WTC11 (cell line): ENCODE measurements at places on chromosomes 3 and 15.

- H3K27ac ChIP-seq: no peak overlapping the region
- H3K36me3 ChIP-seq: no peaks in the 10 kb centered on the region
- no peak overlapping the region for H3K4me3 ChIP-seq
- H3K4me1 ChIP-seq: no peaks in the 10 kb centered on the region
These were observed 36.4 kb downstream of the FAM3D start for GRCh38 chr3:58630076-58630709.

DNA sequence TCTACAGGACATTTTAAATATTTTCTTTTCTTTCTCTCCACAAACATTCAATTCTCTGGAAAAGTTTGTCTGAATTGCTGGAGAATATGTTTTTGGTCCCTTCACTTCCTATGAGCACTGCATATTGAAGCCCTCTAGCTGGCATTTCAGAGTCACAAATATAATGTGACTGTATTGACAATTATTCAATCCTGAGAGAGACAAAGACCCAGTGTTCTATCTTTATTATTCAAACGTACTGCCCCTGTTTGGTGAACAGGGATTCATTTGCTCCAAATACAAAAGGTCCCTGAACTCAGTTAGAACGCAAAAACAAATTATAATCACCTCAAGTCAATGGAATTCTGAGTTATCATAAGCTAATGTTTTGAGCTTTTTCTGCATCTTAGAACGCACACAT is 173.1 kb upstream of the CDIN1 start:
- H3K4me3 ChIP-seq: no peak overlapping the region
- no peaks in the 10 kb centered on the region for H3K27me3 ChIP-seq
- no peak for DNase-seq
- H3K27ac ChIP-seq: peak overlapping the region; percentile 51; the same call in 1 of the 2 replicates

DNA sequence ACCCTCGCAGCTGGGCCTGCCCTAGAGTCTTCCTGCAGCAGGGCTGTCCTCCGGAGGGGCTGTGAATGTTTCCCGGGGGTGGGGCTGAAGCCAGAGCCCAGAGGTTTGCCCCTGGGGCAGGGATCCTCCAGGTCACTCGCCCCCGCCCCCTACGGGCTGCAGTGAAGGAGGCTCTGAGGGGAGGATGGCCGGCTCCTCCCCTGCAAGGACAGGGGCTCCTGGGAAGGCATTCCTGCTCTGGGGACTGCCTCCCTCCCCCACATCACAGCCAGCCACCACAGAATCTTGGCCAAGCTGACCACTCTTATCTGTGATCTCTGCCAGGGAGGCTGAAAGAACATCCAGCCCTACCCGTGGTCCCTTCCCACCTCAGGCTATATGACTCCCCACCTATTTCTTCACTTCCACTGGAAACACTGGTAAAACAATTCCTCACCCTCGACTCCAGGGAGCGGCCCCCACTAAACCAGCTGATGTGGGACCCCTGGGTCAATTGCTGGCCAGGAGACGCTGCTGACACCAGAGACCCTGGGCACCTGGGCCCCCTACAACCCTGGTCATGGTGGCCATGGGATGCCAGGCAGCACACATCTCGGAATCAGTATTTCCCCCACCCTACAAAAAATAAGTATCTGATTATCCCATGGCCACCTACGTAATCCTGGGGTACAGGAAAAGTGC is 66.0 kb downstream of the HMCES start:
- peaks cover 5% of the 10 kb centered on the region for H3K27me3 ChIP-seq
- peaks cover 13% of the 10 kb centered on the region for H3K4me1 ChIP-seq
- DNase-seq: peak; percentile 80
- H3K4me3 ChIP-seq: peak overlapping the region; percentile 51
- no peak overlapping the region for H3K27ac ChIP-seq

- H3K27me3 ChIP-seq: no peaks in the 10 kb centered on the region; the same call in 1 of the 2 replicates
- no peaks in the 10 kb centered on the region for H3K36me3 ChIP-seq
These were observed 155.3 kb upstream of the PRICKLE2 start for GRCh38 chr3:64380546-64380945.

GRCh38 chr3:141796889-141797781 is 33.9 kb downstream of the GRK7 start:
- H3K27ac ChIP-seq: peak overlapping the region; percentile 90; the same call in 1 of the 2 replicates
- H3K27me3 ChIP-seq: peaks cover 33% of the 10 kb centered on the region
- H3K4me3 ChIP-seq: peak overlapping the region; percentile 72
- peaks cover 3% of the 10 kb centered on the region for H3K36me3 ChIP-seq
- DNase-seq: peak; percentile 87

- no peak overlapping the region for H3K4me3 ChIP-seq
- H3K36me3 ChIP-seq: no peaks in the 10 kb centered on the region
- H3K4me1 ChIP-seq: no peaks in the 10 kb centered on the region
These were observed 170.3 kb downstream of the CHDH start for GRCh38 chr3:53675942-53676341.

GRCh38 chr3:50674349-50675178 is at the start of gene DOCK3:
DOCK3 (plus strand) TSS chr3:50674927; CDS start chr3:50675264, 337 bp downstream.
- no peaks in the 10 kb centered on the region for H3K36me3 ChIP-seq
- H3K27ac ChIP-seq: no peak within 1 kb of the TSS
- peaks cover 29% of the 10 kb centered on the region for H3K4me1 ChIP-seq
- peak within 1 kb of the TSS; percentile 76 for H3K4me3 ChIP-seq
- H3K27me3 ChIP-seq: peaks cover 33% of the 10 kb centered on the region

DNA sequence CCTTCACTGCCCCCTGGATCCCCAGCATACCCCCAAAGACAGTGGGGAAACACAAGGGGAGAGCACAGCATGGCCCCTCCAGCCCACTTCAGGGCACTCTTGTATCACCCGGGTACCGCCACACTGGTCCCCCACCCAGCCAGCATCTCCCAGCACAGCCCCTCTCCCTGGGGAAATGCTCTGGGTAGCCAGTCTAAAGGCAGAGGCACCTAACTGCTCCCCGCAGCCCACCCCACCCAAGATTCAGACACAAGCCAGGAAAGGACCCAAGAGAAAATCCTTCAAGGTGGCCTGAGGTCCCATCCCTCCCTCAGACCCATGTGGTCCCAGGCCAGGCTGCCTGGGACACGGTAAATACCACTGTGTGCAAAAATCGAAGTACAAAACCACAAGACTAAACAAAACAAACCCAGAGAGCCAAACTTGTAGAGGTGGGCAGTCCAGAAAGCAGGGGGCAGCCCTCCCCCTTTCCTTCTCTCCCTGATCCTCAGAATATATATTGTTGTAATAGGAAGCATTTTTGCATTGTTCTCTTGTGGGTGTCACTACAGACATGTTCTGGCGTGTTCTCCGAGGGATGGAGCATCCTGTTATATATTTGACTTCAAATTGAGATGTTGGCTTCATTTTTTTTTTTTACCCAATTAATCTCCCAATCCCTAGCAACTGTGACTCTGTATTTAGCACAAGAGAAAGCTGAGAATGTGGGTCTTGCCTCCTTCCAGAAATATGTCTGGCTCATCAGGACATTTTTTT is 51.7 kb downstream of the GRIP2 start:
- DNase-seq: no peak
- no peak overlapping the region for H3K4me3 ChIP-seq
- H3K27ac ChIP-seq: peak overlapping the region; percentile 57; the same call in 1 of the 2 replicates

DNA sequence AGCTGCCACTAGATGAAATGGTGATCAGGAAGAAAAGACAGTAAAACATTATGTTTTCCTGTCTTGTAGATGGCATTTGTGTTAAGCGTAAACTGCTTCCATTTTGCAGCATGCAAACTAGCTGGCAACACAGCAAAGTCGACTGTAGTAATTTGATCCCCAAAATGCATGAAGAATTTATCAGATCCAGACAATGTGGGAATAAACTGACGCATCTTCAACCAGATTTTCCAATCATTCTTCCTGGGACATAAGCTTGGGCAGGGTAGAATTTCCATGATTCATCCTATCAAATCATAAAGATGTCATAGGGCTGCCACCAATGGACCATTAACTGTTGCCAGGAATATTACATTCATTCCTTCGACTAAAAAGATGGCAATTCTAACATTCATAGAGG is 260.3 kb downstream of the ERC2 start:
- no peak for DNase-seq
- peaks cover 13% of the 10 kb centered on the region for H3K36me3 ChIP-seq
- H3K4me1 ChIP-seq: peaks cover 17% of the 10 kb centered on the region
- H3K27me3 ChIP-seq: no peaks in the 10 kb centered on the region

DNA sequence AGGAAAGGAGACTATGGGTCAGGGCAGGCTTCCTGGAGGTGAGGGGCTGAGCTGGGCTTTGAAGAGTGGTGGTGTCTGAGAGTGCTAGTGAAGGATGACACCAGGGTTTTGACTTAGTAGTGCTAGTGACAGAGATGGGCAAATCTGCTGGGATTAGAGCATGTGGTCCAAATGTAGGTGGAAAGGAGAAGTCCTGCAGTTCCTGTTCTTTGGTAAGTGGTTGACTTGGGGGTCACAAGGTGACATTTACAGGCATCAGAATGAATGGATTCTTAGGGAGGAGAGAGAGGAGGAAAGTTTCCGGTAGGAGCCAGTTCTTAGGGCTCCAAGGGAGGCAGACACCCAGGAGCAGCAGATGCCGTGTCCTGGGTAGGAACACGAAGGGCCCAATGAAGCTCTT is 796 bp upstream of the DOCK3 start:
- H3K4me1 ChIP-seq: peaks cover 26% of the 10 kb centered on the region
- no peaks in the 10 kb centered on the region for H3K36me3 ChIP-seq
- H3K4me3 ChIP-seq: peak overlapping the region; percentile 66
- peak; percentile 2 for DNase-seq
- no peak overlapping the region for H3K27ac ChIP-seq

DNA sequence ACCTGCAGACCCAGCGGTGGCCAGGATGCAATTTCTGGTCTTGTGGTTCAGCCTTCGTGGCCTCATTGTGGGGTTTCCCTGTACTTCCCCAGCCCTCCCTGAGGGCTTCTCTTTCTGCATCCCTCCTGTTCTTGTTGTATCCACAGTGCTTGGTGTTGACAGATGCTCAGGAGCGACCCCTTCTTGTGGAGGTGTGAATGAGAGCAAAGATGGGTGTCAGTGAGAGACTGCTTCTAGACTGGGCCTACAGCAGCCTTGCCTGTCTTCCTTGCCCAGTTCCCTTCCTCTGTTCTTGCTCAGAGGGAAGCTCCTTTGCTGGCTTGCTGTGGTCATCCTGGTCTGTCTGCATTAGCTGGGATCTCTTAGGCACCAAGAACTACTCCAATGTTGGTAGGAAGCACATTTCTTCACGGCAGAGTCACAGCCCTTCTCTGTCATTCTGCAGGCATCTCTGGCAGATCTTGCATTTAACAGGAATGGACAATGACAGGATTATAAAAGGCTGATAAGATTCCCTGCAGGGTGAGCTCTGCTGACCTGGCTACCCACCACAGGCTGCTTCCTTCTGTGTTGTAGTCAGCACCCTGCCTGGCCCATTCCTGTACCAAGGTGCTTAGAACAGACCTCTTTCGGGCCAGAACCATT is 317.8 kb upstream of the C2CD4B start:
- H3K4me3 ChIP-seq: no peak overlapping the region
- peak; percentile 77 for DNase-seq
- no peaks in the 10 kb centered on the region for H3K27me3 ChIP-seq
- no peaks in the 10 kb centered on the region for H3K36me3 ChIP-seq

DNA sequence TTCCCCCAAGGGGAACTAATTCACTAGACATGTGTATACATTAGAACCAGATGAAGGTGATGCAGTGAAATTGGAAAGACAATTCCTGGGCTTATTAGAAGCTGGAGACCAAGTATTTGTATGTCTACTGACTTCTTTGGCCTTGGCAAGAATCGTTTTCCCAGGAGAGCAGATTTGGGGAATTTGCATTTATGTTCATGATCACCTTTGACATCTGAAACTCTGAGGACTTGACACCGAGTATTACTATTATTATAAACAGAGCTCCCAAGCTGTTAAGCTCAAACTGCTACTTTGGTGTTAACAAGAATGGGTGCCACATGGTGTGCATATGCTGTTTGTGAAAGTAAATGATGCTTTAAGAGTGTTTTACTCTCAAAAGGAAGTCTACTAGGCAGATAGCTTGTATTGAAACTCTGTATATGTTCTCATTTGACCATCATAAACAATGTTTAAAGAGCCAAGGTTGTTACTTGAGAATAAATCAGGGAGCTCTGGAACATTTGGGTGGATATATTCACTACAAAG is 519.8 kb upstream of the GOLIM4 start:
- peaks cover 80% of the 10 kb centered on the region for H3K4me1 ChIP-seq
- H3K27ac ChIP-seq: peak overlapping the region; percentile 57
- H3K36me3 ChIP-seq: peaks cover 3% of the 10 kb centered on the region; the same call in 1 of the 2 replicates
- H3K4me3 ChIP-seq: no peak overlapping the region
- no peaks in the 10 kb centered on the region for H3K27me3 ChIP-seq
- no peak for DNase-seq
